ENCODE measurements at places on chromosomes 2 and 18.

GRCh38 chr2:47601568-47601967 lies 181.4 kb upstream of the MSH6 start:
- DNase-seq, result no peak

DNA sequence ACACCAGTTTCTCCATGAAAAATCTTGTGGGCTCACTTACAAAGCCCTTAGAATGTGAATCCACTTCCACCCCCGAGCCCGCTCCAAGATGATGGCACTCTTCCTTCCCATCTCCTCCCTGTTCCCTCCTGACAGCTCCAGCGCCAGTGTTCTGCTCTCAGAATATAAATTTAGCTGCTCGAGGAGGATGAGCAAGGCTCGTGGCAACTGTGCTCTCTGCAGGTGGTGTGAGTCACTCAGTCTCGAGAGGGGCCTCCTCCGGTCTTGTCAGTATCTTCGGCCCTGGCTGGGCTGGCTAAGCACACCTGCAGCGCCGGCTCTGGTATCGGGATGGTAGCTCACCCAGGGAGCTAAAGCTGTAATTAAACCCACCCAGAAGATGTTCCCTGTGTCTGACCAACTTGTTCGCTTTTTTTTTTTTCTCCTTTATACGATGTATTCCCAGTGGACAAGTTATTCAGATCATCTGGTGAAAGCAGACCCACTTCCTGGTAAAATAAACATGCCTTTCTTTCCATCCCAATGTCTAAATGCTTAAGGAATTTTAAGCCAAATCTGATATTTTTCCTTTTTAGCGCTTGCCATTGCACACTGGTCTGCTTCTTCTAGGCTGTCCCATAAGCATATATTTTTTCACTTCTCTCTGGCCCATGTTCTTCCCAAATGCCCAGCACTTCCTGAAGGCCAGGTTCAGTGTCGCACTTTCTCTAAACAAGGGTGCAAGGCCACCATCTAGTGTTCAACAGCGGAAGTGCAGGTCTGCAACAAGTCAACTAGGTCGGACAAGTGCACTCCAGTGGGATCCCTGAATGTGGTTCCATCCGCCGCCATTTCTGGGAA lies 31.4 kb upstream of the YPEL5 start:
- peak; percentile 78 for DNase-seq

GRCh38 chr18:42105394-42105793 lies 150.4 kb downstream of the PIK3C3 start:
- no peak for DNase-seq

GRCh38 chr2:127733816-127734537 lies 32.7 kb downstream of the SFT2D3 start:
- DNase-seq, result no peak

DNA sequence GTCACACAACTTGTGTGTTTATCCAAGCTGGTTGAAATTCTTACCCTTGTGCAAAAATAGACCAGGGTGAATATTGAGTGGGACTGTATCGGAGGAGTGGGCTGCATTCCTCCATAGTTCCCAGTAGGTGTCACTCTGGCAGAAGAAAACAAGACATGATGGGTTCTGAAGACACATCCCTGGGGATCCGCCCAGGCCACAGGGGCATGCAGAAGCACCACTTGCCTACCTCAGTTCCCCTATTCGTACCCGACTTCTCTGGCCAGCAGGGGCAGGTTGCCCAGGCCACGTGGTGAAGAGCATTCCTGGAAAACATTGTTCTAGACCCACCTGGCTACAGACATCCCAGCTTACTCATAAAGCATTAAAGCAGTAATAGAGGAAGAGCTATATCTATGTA lies 168.2 kb downstream of the FAM210A start:
- DNase-seq, result peak; percentile 52

DNA sequence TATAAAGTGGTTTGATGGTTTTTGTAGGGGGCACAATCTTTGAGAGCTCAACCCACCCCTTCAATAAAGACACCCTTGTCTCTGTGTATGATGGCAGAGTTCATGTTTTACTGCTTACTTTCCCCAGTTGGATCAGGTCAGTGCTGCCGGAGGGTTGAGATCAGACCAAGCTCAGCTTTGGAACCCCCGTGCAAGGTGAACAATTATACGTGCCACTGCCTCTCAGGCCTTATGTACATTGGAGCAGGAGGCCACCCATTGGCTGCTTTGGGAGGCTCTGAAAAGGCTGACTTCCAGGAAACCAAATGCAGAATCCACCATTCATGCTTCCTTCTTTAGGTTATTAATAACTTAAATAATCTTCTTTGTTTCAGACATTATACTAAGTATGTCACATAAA lies 103.4 kb upstream of the EPAS1 start:
- DNase-seq, result no peak

DNA sequence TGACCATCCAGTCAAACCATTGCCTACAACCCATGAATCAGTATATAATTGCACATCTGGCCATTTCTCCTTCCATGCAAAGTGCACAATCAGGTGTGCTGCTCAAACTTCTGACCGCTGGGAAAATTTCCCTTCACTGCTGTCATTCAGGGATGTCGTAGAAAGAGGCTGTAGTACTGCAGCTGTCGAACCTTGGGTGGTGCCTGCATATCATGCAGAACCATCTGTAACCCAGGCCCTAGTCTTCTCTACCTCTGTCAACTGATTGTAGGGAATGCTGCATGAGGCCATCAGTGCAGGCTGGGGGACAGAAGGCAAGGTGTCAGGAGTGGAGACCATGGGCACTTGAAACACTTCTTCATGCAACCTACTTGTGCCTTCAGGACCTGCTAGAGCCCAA lies 267.5 kb downstream of the CALCRL start:
- no peak for DNase-seq

- DNase-seq, result no peak
Measured at GRCh38 chr2:38214209-38214717, 138.3 kb upstream of the CYP1B1 start.

DNA sequence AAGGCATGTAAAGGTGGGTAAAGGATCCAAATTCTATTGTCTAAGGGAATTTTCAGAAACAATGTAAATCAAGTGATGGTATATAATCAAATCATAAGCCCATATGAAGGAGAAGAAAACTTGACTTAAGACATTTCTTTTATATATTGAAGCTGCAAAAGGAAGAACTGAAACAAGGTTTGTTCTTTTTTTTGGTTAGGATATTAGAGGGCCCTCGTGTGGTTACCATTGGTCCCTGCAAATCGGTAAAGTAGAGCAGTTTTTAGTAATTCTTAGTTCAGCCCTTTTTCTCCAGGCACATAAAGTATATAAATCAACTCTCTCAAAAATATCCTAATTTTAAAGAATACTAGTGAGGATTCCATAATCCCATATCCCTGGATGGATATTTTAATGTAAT lies 105.6 kb upstream of the STK17B start:
- DNase-seq, result no peak

All from left ventricle myocardium inferior (tissue), 1 donor.